HuH-7.5 (cell line): ENCODE measurements at places on chromosomes 11 and 22.

- DNase-seq = no peak
Measured at GRCh38 chr22:46676881-46677280, 56.7 kb downstream of the GRAMD4 start.

- no peak for DNase-seq
Measured at GRCh38 chr22:32880893-32881596, 79.5 kb downstream of the TIMP3 start.

DNA sequence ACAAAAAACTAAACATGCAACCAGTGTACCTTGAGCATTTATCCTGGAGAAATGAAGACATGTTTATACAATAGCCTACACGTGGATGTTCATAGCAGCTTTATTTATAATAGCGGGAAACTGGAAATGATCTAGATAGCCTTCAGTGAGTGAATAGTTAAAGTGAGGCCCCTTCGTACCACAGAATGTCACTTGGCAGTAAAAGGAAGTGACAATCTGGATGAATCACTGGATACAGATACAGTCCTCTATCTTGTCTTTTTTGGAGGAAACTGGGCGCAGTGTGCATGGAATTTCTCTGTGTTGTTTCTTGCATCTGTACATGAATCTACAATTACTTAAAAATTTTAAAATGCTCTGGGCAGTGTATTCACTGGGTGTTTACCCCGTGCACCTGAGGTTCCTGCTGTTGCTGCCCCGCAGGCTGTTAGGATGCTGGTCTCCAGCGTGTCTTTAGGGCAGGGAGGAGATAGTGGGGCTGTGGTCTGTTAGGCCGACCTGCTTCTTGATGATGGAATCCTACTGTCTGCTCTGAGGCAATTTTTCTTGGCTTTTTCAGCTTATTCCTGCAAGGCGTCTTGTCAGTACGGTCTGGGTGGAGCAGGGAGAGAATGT lies 23.2 kb downstream of the DERL3 start:
- no peak for DNase-seq

GRCh38 chr11:116657842-116658825 lies 114.7 kb downstream of the BUD13 start:
- no peak for DNase-seq

DNA sequence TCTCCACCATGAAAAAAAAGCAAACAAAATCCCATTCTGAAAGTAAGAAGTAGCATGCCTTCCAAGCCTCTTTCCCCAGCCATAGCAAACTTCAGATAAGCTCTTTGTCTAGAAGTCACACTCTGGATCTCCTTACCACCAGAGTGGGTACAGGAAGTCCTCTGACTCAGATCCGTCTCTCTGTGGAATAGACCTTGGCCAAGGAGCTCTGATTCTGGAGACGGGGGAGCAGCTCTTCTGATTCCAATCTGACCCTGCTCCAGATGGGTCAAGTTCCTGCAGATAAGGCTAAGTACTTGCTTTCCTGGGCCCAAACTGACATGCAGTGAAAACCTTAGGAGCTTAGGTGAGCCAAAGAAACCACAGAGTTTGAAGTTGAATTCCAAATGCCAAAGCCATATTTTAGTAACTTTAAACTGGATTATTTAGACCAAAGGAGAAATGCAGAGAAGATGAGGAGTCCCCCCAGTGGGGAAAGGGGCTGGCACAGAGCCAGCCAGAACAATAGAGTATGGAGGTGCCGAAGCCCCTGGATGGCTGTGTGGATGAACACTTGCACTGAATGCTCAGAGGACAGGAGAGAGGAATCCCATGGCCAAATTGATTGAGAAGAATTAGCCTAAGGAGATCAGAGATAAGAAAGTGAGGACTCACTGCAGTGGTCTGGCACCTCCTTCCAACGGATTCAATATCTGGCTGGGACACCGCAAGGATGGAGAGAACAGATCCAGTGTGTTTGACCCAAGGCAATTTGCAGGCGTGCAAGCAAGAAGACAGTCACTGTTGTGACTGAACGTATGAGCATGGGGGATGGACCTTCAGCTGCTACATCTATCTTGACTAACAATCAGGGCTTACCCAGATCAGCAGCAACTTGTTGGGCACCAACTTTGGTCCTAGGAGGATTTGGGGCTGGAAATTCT lies 54.9 kb downstream of the ENDOD1 start:
- no peak for DNase-seq

GRCh38 chr22:43587574-43587973 lies 175.8 kb downstream of the MPPED1 start:
- no peak for DNase-seq

- DNase-seq = no peak
Measured at GRCh38 chr11:134070342-134070845, 1.5 kb downstream of the JAM3 start.

DNA sequence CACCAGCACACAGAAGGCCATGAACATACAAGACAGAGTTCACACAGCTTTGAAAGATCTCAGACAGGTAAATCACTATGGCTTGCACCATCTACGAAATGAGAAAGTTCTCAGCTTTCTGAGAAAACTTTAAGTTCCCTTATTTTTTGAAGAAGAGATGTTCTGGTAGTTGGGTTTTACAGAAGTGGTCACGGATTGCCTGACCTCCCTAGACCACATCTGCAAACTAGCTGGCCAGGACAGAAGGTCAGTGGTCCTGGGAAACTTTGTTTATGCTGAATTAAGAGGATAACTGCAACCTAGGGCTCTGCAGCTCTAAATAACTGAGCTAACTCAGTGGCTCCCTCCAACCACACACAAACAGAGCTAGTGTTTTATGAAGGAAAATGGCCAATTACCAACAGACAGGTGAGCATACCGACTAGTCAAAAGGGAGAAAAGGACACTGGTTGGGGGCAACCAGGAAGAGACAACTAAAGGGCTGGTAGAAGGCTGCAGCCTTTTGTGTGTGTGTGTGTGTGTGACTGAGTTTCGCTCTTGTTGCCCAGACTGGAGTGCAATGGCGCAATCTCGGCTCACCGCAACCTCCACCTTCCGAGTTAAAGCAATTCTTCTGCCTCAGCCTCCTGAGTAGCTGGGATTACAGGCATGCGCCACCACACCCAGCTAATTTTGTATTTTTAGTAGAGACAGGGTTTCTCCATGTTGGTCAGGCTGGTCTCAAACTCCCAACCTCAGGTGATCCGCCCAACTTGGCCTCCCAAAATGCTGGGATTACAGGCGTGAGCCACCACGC lies 8.5 kb upstream of the SCN2B start:
- no peak for DNase-seq

DNA sequence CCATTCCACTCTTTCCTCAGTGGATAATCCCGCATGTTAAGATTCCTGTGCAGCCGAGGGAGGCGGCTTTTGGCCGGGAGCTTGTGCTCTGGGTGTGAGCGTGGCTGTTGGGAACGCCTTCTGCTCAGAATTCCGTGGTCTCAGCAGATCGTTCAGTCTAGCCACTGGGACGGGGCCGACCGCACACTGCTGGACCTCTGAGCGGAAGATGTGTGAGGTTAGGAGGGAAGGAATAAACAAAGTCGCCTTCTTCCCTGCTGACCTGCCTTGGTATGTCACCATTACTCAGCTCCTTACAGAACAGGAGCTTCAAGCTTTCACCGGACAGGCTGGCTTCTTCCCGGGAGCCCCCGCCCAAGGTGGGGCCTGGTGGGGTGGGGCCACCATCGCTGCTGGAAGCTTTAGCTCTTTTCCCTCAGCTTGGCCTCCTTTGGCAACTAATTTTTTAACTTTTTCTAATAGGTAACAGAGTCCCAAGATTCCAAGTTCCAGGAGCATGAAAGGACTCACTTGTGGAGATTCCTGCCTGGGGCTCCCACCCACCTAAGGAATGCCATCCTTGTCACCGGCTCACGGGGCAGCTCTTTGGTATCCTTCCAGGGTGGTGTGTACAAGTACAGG lies 22.5 kb upstream of the SEPTIN5 start:
- no peak for DNase-seq

GRCh38 chr11:108912581-108912980 lies 247.7 kb downstream of the DDX10 start:
- no peak for DNase-seq

DNA sequence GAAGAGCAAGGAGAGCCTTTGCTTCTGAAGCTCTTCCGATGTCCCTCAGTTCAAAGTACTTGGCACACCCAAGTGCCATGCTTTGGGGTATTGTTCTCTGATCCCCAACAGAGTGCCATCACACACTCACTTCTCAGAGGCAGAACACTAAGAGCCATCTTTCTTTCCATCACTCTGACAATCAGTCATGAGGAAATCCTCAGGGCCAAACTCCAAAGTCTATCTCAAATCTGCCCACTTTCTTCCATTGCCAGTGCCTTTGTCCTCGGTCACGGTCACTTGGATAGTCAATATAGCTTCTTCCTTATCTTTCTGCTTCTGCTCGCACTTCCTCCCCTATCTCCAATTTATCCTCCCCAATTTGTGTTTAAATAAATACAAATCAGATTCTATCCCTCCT lies 90.9 kb downstream of the ENTHD1 start:
- DNase-seq = no peak

GRCh38 chr22:41963453-41964111 lies 5.7 kb upstream of the SEPTIN3 start:
- no peak for DNase-seq

DNA sequence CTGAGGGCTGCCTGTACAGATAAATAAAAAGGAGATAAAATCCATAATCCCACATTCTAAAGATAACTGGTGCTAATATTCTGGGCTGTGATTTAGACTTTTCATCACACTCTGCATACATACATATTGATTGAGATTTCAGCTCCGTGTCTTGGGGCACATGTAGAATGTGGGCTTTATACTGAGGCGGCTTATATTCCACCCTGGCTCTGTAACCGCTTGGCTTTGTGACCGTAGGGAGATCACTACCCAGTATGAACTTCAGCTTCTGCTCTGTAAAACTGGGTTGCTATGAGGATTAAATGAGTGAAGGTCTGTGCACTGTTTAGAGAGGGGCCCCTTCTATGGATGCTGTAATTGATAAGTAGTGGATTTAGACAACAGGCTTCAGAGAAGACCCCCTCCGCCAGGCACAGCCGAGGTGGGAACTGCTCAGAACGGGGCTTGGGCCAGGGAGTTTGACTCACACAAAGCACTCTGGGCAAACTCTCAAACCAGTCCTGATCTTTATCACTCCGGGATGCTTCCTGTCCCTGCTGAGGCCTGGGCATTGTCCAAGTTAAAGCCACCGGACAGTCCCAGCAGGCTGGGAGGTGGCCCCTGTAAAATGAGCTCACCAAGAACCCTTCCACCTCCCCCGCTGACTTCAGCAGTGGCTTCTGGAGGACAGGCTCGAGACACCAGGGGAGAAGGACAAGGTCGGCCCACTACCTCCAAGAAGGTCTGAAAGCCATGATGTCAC lies 17.2 kb downstream of the KIAA1671 start:
- DNase-seq = peak; percentile 28

- no peak for DNase-seq
Measured at GRCh38 chr11:78370406-78371172, 47.0 kb downstream of the GAB2 start.

DNA sequence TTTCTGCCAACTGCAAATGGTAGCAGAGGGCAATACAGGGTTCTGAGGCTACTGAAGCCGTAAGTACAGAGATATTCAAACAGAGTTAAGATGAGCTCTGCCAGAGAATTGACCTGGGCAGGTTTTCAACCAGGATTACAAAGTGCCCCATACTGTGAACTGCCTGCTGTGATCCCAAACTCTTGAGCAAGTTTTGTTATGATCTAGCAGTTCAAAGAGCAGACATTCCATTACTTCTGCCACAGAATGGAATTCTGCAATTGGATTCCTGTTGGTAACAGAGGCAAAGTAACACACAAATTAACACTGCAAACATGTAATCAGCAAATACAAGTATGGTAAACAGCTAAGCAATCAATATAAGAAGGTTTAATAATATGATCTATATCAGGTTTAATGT lies 31.2 kb downstream of the ALG9 start:
- DNase-seq = peak; percentile 8

GRCh38 chr11:46850829-46851380 lies 4.8 kb upstream of the CKAP5 start:
- no peak for DNase-seq

DNA sequence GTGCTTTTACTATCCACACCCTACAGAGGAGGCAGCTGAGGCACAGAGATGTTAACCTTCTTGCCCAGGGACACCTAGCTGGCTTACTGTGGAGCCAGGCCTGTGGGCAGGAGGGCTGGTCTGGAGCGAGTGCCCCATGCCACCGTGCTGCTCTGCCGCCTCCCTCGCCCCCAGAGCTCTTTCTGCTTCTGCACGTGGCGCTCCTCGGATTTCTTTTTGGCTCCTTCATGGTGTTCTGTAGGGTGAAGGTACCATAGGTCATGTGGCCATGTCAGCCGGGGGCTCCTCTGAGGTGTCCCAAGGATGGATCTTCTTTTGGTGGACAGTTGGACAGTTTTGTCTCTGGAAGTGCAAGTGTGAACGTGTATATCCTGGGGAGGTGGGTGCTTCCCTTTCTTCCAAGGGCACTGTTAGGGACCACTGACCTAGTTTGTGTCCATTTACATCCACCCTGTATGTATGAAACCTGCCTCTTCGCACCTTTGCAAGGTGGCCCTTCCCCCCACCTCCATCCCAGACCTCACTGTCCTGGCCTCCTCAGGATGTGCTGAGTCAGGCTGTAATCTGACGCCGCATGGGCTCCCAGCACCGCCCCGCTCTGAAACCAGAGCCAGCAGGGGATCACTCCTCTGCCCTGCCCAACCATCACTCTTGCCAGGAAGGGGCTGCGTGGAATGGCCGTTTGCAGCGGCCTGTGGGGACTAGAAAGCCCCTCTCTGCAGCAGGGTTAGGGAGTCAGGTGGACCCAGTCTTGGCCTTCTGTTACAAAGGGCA lies 31.7 kb downstream of the POLR3H start:
- DNase-seq = peak; percentile 54

DNA sequence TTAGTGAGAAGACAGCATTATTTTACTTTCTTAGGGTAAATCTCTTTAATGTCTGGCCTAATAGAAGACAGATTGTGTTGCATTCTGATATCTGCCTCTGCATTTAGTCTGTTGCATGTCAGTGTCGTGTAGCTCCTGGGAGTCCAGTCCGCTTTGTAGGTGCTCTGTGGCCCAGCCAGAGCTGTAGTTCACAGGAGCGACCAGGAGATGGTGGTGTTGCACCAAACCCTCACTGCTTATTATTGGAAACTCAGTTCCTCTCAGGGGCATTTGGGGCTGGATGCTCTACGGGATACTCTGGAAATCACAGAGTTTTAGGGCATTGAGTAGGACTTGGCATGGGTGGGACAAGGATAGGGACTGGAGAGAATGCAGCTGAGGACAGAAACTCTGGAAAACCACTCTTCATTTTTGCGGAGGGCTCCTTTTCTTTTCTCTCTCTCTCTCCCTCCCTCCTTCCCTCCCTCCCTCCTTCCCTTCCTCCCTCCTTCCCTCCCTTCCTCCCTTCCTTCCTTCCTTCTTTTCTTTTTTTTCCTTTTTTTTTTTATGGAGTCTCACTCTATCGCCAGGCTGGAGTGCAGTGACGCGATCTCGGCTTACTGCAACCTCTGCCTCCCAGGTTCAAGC lies 21.7 kb downstream of the MIAT start:
- peak; percentile 57 for DNase-seq

- DNase-seq = peak; percentile 85
Measured at GRCh38 chr22:24421428-24421931, 5.9 kb upstream of the ADORA2A start.

GRCh38 chr22:38202437-38203089 lies 769 bp downstream of the MAFF start:
- DNase-seq = no peak
